ENCODE measurements at places on chromosomes 6 and 20.

GRCh38 chr6:23174781-23175361 is 605.5 kb downstream of the HDGFL1 start:
- DNase-seq: no peak

DNA sequence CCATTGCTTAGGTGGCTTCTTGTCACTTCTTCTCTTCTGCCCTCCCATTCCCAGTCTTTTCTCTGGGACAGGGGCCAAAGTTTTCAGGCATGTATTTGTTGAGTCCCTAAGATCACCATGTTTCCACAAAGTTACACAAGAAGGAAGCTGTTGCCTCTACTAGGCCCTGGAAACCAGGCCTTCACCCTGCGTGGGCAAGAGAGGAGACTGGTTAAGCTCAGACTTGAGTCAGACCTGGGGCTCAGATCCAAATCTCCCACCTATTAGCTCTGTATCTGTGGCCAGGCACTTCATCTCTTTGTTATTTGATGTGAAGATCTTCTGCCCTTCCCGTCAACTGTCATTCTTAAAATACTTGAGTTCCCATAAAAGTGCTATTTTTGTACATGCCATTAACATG is 154.6 kb downstream of the SASH1 start:
- DNase-seq: no peak

DNA sequence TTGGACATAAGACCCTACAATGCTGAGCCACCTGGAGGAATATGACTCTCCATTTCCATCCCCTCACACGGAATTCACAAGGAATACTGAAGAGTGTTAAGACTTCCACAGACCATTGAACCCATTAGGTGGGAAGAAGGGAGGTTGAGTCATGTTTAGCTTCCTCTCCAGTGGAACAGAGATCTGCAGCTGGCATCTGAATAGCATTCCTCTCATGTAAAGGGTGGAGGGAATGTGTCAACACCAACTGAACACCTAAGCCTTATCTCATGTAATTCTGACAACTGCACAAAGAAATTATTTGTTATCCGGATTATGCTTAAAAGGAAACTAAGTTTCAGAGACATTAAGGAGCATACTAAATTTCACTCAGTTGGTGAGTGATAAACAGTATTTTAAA is 705.9 kb downstream of the MAFB start:
- no peak for DNase-seq

- no peak for DNase-seq
These were observed 109.8 kb downstream of the CRYBG1 start for GRCh38 chr6:106470316-106470715.

DNA sequence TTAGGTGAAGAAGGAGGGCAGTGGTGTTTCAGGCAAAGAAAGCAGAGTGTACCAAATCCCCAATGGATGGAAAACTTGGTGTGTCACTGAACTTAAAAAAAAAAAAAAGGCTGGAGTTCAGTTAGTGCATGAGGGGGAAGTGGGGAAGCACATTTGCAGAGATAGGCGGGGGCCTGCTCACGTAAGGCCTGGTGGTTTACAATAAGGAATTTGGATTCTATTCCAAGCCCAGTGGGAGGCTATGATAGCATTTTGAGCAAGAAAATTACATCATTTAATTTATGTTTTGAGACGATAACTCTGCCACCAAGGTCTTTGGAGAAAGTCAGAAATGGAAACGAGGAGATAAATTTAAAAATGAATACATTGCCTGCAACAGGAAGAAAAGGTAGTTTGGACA is 225.5 kb downstream of the EYA4 start:
- no peak for DNase-seq

DNA sequence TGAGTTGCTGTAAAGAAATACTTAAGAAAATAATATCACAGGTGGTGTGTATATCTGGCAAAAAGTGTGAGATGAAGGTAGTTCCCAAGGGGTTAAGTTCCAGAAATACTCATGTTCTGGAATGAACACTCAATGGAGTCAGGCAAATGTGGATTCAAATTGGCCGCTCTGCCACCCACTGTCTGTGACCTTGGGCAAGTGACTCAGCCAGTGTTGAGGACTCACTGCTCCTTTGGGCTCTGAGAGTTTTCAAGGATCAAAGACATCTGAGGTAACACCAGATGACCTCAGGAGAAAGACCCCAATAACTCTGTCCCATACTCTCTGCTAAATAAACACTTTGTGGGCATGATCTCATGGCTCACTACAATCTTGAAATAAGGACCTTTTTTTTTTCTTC is 59.2 kb upstream of the EYA2 start:
- no peak for DNase-seq

DNA sequence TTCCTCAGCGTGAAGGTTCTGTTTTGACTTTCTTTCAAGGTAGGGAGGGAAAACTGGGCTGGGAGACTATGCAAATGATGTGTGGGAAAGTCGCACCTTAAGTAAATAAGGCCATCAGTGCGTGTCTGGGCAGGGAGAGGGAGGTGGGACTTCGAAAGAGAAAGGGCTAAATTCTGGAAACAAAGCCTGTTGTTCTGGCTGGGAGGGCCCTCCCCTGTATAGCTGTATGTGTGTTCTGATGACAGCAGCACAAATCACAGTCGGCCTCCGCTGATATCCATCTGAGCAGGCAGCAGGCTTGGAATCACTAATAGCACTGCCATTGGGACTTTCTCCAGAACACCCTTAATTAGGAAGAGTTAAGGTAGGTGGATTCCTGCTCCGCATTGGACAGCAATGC is 19.2 kb downstream of the JAG1 start:
- DNase-seq: no peak
